ENCODE measurements at places on chromosomes 12 and 14. TPM values are rescaled to one million over a fixed set of nuclear protein-coding genes. Genes with fewer than 3 reads are reported as not detected.
A peak's percentile ranks its signal among the peaks of the same experiment; 100 is the strongest.

The GLT8D2 gene
- 12.6 TPM for total RNA-seq

- H3K36me3 ChIP-seq: no peaks in the 10 kb centered on the region
- H3K4me1 ChIP-seq: no peaks in the 10 kb centered on the region
- no peaks in the 10 kb centered on the region for H3K27me3 ChIP-seq
- H3K27ac ChIP-seq: no peak overlapping the region
- H3K4me3 ChIP-seq: no peak overlapping the region
Observed at GRCh38 chr12:18151036-18151435, 61.0 kb upstream of the RERGL start.

DNA sequence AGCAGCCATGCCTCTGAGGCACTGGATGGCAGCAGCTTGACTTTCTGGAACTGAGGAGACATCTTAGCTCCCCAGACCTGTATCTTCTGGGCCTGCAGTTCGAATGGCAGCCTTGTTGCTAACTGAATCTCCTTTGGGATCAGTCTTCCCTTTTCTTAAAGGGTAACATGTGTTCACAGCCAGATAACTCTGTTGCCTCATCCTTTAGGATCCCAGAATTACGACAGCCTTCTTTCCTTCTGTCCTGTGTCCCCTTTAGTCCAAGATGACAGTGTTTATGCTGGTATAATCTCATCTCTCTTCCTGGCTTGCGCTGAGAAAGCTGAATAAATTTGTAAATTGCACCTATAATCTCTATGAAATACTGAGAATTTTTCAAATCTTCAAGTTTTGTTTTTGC, 9.1 kb upstream of the ERC1 start:
- no peak overlapping the region for H3K27ac ChIP-seq
- no peaks in the 10 kb centered on the region for H3K36me3 ChIP-seq
- no peak for DNase-seq
- no peak overlapping the region for H3K4me3 ChIP-seq
- no peaks in the 10 kb centered on the region for H3K27me3 ChIP-seq
- H3K4me1 ChIP-seq: no peaks in the 10 kb centered on the region

GRCh38 chr14:22464422-22465142, 124.4 kb downstream of the DAD1 start:
- H3K36me3 ChIP-seq: no peaks in the 10 kb centered on the region
- H3K4me3 ChIP-seq: no peak overlapping the region
- no peak overlapping the region for H3K27ac ChIP-seq
- H3K27me3 ChIP-seq: peaks cover 2% of the 10 kb centered on the region

- no peak overlapping the region for H3K4me3 ChIP-seq
- peak overlapping the region; percentile 55 for H3K27ac ChIP-seq
- H3K4me1 ChIP-seq: peaks cover 14% of the 10 kb centered on the region
- H3K36me3 ChIP-seq: no peaks in the 10 kb centered on the region
Observed at GRCh38 chr12:6084261-6084968, 40.1 kb downstream of the VWF start.

DNA sequence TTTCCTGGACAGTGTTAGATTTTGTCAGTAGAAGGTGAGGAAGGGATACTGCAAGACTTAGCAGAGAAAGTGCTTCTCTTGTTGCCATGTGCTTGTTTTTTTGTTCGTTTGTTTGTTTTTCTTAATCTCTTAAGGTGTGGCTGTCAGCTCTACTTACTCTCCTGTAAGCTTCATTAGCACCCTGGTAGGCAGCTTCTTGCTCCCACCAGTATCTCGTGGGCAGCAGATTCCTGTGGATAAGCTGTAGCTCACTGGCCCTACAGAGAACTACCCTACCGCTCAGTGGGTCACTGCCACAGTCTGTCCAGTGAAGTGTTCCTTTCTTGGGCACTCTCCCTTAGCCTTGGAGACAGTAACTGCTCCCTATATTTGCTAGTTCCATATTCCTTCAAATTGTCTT, 30.1 kb downstream of the VRK1 start:
- no peaks in the 10 kb centered on the region for H3K4me1 ChIP-seq
- no peak overlapping the region for H3K4me3 ChIP-seq
- no peaks in the 10 kb centered on the region for H3K36me3 ChIP-seq
- H3K27ac ChIP-seq: no peak overlapping the region
- no peaks in the 10 kb centered on the region for H3K27me3 ChIP-seq
- peak; percentile 20 for DNase-seq

DNA sequence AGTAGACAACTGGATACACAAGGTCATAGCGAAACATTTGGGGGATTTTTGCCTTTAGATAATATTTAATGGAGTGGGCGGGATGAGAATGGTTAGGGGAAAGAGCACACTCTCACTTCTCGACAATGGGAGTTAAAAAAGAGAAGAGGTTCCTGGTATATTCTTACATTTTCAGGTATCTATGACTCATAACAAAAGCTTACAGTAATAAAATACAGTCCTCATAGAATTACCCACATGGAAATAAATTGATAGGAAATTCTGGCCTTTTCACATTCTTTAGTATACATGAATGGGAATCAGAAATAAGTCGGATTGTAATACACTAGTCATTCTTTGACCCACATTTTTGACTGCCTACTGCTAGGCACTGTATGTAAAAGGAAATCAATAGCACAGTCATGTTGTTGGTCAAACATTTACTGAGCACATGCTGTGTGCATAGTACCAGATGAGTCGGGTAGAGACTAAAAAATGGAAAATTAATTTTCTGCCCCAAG, 8.2 kb upstream of the CRADD start:
- H3K36me3 ChIP-seq: no peaks in the 10 kb centered on the region
- H3K4me3 ChIP-seq: no peak overlapping the region
- no peaks in the 10 kb centered on the region for H3K27me3 ChIP-seq
- H3K4me1 ChIP-seq: no peaks in the 10 kb centered on the region
- DNase-seq: no peak

DNA sequence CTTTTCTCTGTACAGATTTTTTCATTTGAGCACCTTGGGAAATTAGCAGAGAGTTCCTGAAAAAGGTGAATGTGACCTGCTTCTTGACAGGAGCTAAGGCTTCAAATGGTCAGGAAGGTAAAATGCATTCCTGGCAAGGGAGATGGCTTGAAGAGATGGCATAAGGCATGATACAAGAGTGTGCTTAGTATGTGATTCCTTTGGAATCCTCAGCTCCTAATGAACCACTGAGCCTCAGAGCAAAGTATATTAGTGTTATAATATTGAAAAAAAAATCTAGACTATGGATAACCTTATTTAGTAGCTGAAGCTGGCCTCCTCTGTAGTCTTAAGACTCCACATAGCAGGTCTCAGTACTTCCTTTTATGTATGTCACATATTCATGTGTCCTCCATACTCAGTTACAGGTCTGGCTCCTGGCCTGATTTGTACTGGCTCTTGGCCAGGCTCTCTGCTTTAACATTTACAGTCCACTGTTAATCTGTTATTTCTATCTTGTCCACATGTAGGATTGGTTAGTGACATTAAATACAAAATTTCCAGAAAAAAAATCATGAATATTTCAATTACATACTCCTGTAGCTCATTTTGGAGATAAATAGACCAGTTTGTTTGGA, 17.9 kb downstream of the TOGARAM1 start:
- no peaks in the 10 kb centered on the region for H3K36me3 ChIP-seq
- H3K27ac ChIP-seq: no peak overlapping the region
- no peak overlapping the region for H3K4me3 ChIP-seq
- DNase-seq: no peak

GRCh38 chr12:26136688-26137087, 11.9 kb upstream of the BHLHE41 start:
- no peaks in the 10 kb centered on the region for H3K36me3 ChIP-seq
- H3K27ac ChIP-seq: no peak overlapping the region
- DNase-seq: no peak
- no peak overlapping the region for H3K4me3 ChIP-seq
- H3K4me1 ChIP-seq: no peaks in the 10 kb centered on the region

The EFS gene
- 12.2 TPM for total RNA-seq

DNA sequence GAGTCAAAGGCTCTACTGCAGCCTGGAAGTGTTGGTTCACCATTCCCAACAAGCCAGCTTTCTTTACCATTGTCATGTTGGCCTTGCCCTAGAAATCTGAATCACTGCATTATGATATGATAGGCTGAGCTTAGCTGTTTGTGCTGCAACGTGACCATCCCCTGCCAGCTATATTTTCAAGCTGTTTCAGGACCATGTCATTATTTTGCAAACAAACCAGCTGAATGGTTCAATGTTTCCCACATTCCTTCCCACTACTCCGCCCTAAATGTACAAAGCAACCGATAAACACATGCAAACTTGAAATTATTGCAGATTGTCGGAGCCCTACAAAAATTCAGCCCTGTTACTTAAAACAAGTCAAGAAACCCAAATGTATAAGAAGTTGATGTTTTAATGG, 136.1 kb downstream of the KICS2 start:
- H3K36me3 ChIP-seq: peaks cover 1% of the 10 kb centered on the region
- peak overlapping the region; percentile 68 for H3K27ac ChIP-seq
- peak; percentile 80 for DNase-seq
- H3K27me3 ChIP-seq: no peaks in the 10 kb centered on the region
- H3K4me1 ChIP-seq: peaks cover 31% of the 10 kb centered on the region

DNA sequence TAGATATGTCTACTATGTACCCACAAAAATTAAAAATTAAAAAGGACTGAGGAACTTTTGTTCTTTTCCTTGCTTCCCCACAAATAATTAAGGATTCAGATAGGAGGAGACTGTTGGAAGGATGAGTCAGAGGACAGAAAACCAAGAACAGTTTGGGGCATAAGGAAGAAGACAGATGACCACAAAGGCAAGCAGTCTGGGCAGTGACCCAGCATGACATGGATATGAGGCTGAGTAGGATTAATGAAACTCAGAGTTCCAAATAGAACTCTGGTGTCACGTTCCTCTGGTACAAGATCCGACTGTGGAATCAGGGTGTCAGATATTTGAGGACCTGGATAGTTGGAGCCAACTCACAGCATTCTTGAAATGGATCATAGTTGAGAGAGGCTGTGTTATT, 89.3 kb upstream of the SLC38A4 start:
- peak; percentile 93 for DNase-seq
- peak overlapping the region; percentile 3 for H3K27ac ChIP-seq
- H3K36me3 ChIP-seq: no peaks in the 10 kb centered on the region
- H3K27me3 ChIP-seq: no peaks in the 10 kb centered on the region
- no peak overlapping the region for H3K4me3 ChIP-seq

- H3K4me1 ChIP-seq: peaks cover 8% of the 10 kb centered on the region
- H3K4me3 ChIP-seq: no peak overlapping the region
- no peak overlapping the region for H3K27ac ChIP-seq
- peaks cover 36% of the 10 kb centered on the region for H3K27me3 ChIP-seq
Observed at GRCh38 chr12:48861111-48861510, 4.6 kb downstream of the RND1 start.

- H3K4me3 ChIP-seq: no peak overlapping the region
- peak; percentile 63 for DNase-seq
- H3K36me3 ChIP-seq: no peaks in the 10 kb centered on the region
- H3K27me3 ChIP-seq: no peaks in the 10 kb centered on the region
- no peaks in the 10 kb centered on the region for H3K4me1 ChIP-seq
Observed at GRCh38 chr14:22319526-22320361, 269.3 kb downstream of the DAD1 start.

The PRH2 gene
- total RNA-seq: not detected

The MORN3 gene
- total RNA-seq: 0.77 TPM

The ANKRD33 gene
- total RNA-seq: under 0.01 TPM

- no peaks in the 10 kb centered on the region for H3K4me1 ChIP-seq
- no peak for DNase-seq
- H3K27me3 ChIP-seq: peaks cover 4% of the 10 kb centered on the region
- H3K36me3 ChIP-seq: no peaks in the 10 kb centered on the region
Observed at GRCh38 chr12:66624806-66625205, 54.1 kb downstream of the GRIP1 start.

The PPM1H gene
- total RNA-seq: 3.1 TPM

DNA sequence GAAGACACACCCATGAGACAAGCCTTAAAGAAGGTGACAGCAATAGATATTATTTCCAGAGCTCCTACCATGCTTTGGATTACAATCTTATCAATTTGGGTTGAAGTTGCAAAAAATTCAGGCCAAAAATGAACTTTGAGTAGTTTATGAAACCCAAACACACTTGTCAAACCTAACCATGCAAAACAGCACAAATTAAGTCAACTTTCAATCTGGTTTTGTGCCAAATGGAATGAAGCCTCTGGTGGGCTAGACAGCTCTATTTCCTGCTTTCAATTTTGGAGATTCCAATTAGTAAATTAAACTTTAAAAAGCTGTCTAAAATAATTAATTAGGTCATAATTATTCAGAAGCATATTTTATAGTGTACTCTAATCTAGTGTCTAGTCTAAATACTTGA, 203.4 kb downstream of the SYT1 start:
- H3K36me3 ChIP-seq: no peaks in the 10 kb centered on the region
- no peaks in the 10 kb centered on the region for H3K27me3 ChIP-seq
- no peak overlapping the region for H3K4me3 ChIP-seq

The OAS2 gene
- total RNA-seq: 2.3 TPM

All from fibroblast of lung (primary cell).